Anterior cingulate cortex (tissue), 58 donors: ENCODE measurements at places on chromosomes 13 and 19.
A peak's percentile ranks its signal among the peaks of the same experiment; 100 is the strongest.

DNA sequence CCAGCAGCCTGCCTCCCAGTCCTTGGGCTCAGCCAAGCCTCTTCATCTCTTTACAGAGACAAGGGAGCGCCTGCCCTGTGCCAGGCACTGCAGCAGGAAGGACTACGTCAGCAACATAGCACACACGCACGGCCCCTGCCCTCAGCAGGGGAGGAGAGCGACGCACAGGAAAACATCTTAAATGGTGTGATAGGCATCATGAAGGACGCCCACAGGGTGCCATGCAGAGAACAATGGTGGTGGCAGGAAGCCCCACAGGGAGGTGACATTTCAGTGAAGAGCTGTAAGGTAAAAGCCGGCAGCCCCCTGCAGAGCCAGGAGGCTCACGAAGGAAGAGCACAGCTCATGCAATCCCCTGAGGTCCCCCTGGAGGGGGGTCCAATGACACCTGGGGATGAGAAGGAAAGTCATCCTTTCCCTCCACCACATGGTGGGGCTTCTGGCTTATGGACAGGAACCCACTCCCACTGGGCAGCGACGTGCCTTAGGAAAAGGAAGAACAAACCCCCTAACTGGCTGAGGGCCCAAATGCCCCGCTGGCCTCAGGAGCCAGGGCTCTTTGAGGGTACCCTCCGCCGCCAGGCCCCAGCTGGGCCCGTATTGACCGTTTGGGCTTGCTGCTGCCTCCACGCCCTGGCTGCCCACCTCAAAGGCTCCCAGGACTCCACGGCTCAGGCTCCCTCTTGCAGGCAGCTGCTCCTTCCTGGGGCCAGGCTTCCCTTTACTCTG is 37.3 kb upstream of the C13orf42 start:
- DNase-seq = no peak

DNA sequence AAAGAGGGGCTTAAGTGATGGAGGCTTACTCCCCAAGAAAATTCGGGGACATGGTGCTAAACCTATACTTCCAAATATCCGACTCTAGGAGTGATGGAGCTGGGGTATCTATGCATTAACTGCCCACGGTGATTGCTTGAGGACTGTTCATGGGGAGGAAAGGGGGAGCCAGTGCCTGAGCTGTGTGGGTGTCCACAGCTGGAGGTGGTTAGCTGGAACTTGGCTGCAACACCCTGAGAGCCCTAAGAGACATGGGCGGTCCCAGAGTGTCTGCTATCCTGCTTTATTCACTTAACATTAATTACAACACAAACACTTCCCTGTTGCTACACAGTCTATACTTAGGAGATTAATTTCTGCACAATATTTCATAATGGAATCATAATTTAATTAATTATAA is 28.1 kb upstream of the POMP start:
- no peak for DNase-seq

GRCh38 chr19:50239921-50240590 is 36.6 kb downstream of the MYH14 start:
- DNase-seq = no peak

DNA sequence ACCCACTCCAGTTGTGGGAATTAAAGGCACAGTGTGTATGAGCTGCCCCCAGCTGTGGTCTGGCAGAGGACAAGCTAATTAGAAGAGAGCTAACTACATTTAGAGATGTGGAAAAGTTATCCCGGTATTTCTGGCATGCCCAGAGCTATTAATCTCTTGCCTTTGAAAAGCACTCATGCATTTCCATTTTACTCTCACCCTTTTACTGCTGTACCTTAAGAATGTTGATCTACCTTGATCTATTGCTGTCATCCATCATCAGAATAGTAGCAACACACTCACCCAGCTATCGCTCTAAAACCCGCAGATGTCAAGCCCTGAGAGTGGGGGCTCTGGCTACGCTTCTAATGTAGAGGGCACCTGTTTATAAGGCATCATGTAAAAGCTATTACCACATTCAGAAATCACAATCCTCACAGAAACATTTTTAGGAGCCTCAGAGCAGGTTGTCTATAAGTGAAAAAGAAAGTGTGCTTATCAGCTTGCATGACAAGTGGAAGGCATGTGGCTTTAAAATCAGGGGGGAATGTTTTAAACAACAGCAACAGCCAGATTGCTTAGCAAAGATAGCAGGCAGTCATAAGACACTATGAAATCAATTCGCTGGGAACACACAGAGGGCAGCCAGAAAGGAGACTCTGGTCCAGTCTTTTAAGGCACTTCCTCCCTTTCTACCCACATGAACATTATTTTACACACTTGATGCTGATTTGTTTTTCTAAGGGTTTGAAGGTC is 224.2 kb upstream of the IRS2 start:
- DNase-seq = no peak

GRCh38 chr13:80979035-80979641 is 638.2 kb upstream of the SPRY2 start:
- DNase-seq = peak; percentile 28

GRCh38 chr13:98565726-98566565 is 11.0 kb downstream of the STK24 start:
- no peak for DNase-seq

- DNase-seq = no peak
Measured at GRCh38 chr19:10061717-10062310, 24.3 kb upstream of the SHFL start.

DNA sequence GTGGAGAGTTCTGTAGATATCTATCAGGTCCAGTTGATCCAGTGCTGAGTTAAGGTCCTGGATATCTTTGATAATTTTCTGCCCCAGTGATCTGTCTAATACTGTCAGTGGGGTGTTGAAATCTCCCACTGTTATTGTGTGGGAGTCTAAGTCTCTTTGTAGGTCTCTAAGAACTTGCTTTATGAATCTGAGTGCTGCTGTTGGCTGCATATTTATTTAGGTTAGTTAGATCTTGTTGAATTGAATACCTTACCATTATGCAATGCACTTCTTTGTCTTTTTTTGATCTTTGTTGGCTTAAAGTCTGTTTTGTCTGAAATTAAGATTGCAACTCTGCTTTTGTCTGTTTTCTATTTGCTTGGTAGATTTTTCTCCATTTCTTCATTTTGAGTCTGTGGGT is 15.4 kb downstream of the AP1M1 start:
- no peak for DNase-seq

- no peak for DNase-seq
Measured at GRCh38 chr19:4122480-4122879, 1.4 kb downstream of the MAP2K2 start.

DNA sequence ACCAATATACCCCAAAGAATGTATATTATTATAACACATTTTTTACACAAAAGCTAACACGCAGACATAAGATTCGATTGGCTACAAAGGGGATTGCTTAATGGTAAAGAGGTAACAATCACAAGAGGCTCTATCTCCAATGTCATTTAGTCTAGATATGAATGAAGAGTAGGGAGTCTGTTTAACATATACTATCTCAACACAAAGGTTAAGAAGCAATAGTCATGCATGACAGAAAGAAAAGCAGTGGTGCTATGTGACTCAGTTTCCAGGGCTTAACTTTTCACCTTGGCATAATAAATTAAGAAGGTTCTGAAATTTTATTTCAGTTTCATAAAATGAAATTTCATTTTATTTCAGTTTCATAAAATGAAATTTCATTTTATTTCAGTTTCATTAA is 33.3 kb downstream of the UFM1 start:
- DNase-seq = no peak

GRCh38 chr13:99956473-99957349 is 14.9 kb downstream of the ZIC5 start:
- DNase-seq = no peak

DNA sequence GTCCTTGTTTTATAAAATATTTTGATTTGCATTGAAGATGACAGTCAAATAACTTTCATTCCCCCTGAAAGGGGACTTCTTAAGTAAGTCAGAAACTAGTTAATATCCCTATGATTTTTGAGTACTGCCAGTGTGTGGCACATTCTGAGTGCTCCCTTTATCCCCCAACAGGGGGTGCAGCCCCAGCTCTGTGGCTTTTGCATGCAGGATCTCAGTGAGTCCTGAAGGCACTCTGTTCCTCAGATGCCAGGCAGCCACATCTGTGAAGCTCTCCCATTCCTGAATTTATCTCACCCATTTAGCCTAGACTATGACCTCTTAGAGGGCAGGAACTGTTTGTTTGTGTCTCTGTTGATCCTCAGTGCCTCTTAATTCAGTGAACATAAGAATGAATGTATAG is 123.1 kb downstream of the CDK8 start:
- no peak for DNase-seq

GRCh38 chr19:15118789-15119494 is 11.7 kb downstream of the SYDE1 start:
- no peak for DNase-seq

DNA sequence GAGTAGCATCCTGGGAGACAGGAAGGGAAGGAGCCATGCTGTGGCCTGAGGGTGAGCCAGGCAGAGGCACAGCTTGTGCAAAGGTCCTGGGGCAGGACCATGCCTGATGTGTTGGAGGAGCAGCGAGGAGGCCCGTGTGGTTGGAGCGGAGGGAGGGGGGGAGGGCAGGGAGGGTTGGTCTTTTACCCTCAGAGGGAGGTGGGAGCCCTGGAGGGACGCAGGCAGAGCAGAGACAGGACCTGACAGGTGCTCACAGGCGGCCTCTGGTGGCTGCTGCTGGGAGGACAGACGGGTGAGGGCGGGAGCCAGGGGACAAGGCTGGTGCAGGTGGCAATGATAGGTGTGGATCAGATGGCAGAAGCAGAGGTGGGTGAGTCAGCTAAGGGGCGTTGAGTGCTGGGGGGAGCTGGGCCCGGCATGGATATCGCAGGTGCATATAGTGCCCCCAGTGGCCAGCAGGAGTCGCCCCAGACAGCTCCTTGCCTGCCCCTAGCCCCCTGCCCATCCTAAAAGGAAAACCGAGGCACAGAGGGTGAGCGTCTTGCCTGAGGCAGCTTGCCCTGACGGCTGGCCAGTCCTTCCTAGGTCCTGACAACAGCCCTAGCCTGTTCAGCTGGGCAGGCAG is 9.8 kb upstream of the GNA15 start:
- DNase-seq = peak; percentile 11

DNA sequence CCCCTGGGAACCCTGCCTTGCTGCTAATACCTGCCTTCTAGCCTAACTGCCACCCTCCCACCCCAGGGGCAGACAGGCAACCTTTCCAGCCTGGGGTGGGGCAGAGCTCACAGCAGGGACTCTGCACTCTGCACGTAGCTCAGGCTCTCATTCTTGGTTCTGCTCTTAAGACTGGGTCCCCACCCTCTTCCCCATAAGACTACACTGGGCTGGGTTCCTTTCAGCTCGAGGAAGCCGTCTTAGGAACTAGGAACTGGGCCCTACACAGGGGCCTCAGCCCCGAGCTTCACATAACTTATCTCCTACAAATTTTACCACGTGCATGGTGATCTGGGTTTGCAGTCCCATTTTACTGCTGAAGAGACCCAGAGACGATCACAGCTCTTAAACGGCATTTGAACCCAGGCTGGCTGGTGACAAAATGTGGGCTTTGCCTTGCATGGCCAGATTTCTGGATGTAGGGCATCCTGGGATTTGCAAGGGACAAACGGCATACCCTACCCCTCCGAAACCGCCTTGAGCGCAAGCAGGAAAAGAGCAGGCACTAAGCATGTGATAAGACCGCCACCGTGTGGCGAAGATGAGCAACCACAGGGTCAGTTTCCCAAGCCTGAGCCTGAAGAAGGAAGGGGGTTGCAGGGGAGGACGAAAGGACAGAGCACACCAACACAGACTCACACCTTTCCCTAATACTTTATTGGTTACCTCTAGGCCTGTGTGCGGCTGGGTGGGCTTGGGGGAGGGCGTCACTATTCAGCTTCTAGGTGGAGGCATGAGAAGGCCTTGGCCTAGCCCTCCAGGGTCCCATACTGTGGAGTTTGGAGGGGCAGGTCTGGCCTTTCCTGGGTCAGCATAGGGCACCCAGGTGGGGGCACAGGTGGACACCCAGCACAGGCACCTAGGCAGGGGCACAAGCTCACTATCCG is 5.1 kb downstream of the JUNB start:
- DNase-seq = peak; percentile 40

DNA sequence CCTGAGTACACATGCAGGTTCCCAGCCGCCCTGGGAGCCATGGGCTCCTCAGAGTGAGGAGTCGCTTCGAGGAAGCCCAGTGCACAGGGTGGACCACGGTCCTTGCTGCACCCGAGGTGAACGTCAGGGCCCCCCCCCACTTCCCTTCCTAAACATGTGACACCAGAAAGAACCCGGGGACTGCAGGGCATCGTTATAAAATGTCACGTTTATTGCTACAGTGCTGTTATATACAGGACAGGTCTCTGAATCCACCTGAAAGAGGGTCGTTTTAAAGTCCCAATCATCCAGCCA is 3.8 kb upstream of the UQCR11 start:
- DNase-seq = no peak

DNA sequence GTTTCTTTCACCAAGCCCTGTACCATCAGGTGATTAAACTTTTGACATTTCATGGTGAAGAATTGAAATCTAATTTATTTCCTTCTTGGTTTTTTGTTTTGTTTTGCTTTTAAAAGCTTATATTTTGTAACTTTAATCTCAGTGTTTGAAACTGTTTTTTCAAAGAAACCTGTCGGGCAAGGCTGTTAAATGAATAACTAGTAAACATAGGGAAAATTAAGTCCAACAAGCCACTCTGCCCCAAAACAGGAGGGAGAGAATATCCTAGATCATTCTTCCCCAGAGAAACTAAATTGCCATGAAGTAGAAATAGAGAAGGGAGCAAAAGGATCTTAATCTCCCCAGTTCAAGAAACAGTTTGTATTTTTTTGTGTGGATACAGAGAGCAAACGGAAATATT is 98.2 kb downstream of the FREM2 start:
- DNase-seq = no peak

DNA sequence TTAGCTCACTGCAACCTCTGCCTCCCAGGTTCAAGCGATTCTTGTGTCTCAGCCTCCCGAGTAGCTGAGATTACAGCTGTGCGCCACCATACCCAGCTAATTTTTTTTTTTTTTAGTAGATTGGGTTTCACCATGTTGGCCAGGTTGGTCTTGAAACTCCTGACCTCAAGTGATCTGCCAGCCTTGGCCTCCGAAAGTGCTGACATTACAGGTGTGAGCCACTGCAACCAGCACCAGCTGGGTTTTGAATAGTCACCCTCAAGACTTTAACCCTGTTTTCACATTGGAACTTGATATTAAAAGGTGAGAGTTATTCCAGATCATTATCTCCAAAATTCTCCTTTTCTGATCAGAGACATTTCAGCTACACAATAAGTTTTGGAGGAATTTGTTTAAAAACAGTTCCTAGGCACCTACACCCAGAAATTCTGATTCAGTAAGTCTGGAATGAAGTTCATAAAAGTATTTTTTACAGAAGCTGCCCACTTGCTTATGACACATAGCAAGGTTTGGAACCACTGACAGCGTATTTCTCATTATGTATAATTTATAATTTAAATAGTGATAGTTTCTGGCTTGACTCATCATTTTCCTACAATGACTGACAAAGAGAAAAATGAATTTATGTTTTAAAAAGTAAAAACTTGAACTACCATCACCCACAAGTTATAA is 417.3 kb downstream of the DIAPH3 start:
- DNase-seq = no peak

DNA sequence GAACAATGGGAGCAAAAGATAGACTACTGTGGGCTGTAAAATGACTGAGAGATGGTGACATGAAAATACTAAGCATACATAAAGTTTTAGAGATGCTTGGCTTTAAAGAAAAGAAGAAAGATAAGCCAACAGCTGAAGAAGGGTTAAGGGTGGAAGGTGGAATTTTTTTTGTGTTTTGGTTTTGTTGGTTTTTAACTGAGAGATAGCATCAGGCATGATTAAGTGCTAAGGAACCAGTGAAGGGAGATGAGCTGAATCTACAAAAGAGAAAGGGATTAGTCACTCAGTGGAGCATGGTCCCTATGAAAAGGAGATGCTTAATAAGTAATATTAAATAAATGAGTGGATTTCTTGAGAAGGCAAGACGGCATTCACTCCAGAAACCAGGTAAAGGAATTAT is 12.5 kb upstream of the TBC1D4 start:
- no peak for DNase-seq

- DNase-seq = no peak
Measured at GRCh38 chr19:11067356-11068113, 21.7 kb upstream of the LDLR start.
